ENCODE measurements at places on chromosomes 12 and 14.

DNA sequence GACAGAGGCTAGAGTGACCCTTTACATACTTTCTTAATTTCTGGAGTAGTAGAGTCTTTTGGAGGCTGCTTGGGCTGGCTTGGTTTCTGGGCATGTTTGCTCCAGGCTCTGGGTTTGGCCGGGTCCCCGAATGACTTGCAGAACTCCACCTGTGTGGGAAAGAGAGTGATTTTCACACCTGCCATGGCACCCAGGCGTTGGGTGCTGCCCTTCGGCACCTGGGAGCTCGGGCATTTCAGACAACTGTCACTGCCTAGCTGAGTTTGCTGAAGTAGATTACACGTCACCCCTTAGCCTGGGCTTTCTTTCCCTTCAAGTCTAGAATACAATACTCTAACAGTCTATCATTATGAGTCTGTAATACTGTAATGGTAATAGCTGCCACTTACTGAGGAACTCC is 6.1 kb downstream of the RBM19 start:
- DNase-seq = no peak

- DNase-seq = no peak
These were observed 23.5 kb downstream of the AKAP6 start for GRCh38 chr14:32352631-32353030.

DNA sequence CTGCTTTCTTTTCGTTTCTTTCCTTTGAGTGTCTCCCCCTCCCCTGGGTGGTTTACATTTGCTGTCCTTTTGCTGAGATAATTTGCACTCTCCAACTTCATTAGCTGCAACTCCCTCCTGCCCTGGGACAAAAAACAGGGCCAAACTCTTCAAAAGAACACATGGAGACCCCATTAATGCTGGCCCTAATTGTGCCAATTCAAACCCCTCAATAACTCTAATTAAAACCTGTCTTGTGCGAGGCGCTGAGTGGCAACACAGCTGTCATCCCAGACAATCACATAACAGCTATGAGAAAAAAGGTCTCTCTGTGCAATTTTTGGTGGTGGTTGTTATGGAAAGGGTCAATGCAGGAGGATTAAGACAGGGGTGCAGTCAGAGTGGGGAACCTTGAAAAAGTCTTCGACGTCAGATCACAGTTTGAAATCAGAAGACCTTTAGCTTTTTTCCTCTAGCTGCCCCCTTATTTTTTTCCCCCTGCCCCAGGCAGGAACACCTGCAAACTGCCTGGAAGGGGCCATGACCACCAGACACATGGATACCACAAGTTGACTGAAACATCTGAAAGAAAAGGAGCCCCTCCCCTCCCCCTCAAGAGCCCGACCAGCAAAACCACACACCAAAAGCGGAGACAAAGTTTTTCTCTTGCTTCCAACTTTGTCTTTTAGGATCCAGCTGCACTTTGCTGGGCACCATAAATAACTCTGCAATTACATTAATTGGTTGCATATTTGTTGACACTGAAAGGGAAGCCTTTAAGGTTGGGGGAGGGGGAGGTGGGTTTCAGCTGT is 26.5 kb upstream of the SMOC1 start:
- no peak for DNase-seq

DNA sequence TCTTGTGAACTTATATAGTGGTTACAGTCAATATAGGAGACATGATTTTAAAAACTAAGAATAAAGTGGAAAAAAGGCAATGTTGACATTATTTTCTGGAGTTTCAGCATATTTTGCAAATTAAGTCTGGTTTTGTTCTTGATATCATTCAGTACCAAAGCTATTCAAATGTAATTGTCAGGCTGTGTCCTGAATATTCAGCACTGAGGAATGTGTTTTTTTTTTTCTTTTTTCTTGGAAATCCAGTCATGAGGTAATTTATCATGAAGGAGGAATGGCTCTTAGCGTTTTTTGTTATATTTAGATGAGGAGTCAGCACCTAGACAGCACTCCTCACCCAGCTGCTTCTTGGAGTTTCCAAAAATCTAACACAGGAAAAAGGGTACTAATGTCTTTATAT is 225.5 kb downstream of the CCDC91 start:
- peak; percentile 89 for DNase-seq

- DNase-seq = no peak
These were observed 199.6 kb downstream of the BCL11B start for GRCh38 chr14:99072433-99072832.

DNA sequence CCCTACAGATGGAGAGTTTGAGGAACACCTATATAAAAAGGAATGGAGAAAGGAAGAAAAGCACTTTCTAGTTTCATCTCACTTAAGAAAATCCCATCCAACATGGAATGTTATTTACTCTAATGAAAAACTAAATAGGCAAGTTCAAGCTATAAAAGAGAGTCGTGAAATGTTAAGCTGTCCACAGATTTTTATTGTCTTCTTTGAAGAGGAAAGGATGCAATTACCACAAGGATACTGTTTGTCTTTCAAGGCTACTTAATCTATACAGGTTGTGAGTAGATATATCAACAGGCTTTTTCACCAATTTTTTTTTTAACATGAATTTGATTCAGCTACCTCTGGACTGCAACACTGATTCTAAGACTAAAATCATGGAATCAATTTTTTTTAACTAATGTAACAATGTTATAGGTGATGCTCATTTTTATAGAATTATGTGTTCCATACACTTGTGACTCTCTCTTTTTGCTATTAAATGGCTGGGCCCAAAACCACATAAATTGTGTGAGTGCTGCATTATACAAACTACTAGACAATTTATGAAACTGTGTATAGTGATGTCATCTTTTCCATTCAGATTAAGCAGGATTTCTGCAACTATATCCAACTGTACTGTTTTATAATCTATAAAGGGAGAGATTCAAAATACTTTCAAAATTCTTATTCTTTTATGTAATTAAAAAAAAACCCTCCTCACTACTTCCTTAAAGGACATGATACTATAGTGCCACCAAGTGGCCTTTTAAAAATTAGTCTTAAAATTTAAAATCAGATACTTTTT is 26.8 kb upstream of the BMAL2 start:
- peak; percentile 38 for DNase-seq

DNA sequence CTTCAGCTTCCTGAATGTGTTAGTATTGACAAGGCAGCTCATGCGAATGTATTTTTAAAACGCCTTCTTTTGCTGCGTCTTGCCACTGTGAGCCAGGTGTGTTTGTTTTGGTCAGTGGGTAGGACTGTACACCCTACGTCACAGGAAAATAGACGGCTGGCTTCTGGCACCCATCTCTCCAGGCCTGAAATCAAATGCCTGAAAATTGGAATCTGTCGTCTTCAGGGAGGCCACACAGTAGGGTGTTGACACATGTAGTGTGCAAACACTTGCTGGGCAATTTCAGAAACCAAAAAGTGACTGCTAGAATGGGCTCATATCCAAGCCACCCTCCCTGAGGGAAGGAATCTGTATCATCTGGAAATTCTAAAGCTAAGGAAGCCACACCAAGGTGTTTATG is 209.3 kb downstream of the TTC8 start:
- DNase-seq = no peak

- DNase-seq = no peak
These were observed 332.1 kb downstream of the APAF1 start for GRCh38 chr12:98977186-98977585.

GRCh38 chr12:128240745-128241144 is 26.2 kb upstream of the TMEM132C start:
- DNase-seq = no peak

DNA sequence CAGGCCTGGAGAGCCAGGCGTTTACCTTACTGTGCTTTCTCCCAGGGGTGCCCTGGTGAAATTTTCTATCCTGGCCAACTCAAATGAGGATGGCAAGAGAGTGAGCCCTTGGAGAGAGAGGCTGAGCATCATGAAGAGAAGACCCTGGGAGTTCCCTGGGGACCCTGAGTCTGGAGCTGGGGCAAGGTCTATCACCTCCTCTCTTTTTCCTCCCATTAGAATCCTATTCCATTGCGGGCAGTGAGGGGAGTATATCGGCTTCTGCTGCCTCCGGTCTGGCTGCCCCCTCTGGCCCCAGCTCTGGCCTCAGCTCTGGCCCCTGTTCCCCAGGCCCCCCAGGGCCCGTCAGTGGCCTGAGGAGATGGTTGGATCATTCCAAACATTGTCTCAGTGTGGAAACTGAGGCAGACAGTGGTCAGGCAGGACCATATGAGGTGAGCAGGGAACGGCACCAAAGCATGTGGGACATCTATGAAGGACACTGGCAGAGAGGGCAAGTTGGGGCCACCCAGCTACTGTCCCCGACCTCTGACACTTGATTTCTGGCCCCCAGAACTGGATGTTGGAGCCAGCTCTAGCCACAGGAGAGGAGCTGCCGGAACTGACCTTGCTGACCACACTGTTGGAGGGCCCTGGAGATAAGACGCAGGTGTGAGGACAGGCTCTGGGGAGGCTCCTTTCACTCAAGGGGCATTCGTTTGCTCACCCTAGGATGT is 1.6 kb downstream of the ARHGEF25 start:
- DNase-seq = no peak

- peak; percentile 60 for DNase-seq
These were observed 61.9 kb downstream of the SMUG1 start for GRCh38 chr12:54126696-54127537.

DNA sequence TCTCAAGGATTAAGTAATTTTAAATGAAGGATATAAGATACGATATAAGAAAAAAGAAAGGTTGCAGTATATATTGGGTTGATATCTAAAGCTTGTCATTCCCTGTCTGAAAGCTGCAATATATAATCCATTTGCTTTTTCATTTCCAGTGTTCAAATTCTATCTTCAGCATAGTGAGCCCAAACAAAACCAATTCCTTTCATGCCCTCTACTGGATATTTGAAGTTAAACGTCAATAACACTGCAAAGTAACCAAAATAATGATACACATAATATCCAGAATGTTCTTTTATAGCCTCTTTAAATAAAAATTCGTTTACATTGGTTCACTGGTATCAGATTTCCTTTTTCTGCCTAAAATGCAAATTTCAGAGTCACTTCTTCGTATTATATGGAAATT is 64.5 kb upstream of the DAAM1 start:
- DNase-seq = peak; percentile 38

GRCh38 chr12:60921541-60921940 is 1325.7 kb downstream of the SLC16A7 start:
- DNase-seq = no peak

DNA sequence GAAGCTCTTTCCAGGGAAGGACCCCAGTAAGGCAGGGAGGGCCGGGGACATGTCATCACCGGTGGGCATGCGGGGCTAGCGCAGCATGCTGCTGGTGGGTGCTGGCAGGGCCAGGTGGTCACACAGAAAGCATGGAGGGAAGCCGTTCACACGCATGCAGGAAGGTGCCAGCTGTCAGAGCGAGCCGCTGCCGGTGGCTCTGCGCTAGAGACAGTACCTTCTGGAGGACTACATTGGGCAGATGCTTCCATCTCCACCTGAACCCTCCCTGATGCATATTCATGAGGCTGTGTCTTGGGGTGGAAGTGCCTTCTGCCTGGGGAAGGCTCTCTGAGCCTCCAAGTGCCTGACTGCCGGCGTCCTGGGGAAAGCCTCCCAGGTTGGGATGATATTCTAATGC is 203.8 kb downstream of the CALM1 start:
- DNase-seq = no peak

GRCh38 chr14:75800792-75801191 is 139.7 kb downstream of the TTLL5 start:
- DNase-seq = no peak

DNA sequence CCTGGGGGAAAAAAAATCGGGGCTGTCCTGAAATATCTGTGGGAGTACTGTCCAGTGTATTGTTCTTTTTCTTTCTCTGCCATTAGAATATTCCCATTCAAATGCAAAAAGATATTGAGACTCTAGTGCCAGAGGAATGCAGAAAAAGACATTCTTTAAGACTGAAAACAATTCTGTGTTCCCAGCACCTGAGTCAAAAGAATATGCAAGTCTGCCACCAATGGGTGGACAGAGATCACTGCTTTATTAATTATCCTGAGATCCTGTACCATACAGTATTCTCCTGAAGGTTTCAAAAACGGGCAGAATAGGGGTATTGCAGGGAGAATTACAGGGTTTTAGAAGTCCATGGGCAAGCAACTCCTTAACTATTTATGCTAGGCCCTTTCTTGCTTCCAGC is 361.8 kb downstream of the C12orf50 start:
- DNase-seq = peak; percentile 35

- DNase-seq = no peak
These were observed 660 bp upstream of the HCFC2 start for GRCh38 chr12:104063712-104064030.

DNA sequence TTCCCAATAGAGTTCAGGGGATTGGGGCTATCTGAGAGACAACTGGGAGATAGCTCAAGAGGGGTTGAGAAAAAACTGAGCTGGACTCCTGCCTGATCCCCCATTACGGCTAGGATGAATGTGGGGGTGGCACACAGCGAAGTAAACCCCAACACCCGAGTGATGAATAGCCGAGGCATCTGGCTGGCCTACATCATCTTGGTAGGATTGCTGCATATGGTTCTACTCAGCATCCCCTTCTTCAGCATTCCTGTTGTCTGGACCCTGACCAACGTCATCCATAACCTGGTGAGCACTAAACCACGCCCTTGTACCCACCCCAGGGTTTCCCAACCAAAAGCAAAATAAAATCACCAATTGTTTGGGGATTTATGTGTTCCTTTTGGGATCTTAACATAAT is 1.0 kb downstream of the ORMDL2 start:
- DNase-seq = peak; percentile 35

All from fibroblast of skin of right quadriceps (primary cell).